ENCODE measurements at places on chromosomes 4 and X.

GRCh38 chr4:33658971-33659370 lies 2585.3 kb downstream of the ARAP2 start:
- no peak for DNase-seq

DNA sequence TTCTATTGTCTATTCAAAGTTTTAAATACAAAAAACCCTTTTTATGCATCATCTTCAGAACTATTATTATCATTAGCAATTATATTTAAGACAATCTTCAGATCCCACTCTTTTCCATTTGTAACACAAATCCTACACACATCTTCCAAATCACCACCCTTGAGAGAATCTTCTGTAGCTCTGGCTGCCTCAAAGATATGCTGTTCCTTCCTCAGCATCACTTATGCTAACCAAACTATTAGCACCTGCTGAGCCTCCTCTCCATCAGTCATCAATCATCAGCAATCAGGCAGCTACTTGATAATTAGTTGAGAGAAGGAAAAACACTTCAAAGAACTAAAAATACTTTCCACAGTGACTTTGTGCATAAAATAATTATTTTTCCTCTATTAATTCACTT lies 1082.2 kb downstream of the C4orf33 start:
- no peak for DNase-seq

DNA sequence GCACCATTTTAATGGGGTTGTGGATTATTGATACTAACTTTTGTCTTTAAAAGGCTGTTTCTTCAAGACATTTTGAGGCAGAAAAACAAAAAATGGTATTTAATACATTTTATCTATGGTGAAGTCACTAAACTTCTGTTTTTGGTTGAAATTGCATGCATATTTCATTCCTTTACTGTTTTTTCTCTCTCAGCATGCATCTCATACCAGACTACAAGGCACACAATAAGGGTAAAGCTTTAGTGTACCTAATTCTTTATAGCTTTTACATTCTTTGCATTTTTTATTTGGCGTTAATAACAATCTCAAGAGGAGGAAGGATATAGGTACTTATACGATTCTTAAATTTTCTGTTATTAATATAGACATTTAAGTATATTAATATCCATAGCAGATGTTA lies 151.0 kb upstream of the DKK2 start:
- no peak for DNase-seq

DNA sequence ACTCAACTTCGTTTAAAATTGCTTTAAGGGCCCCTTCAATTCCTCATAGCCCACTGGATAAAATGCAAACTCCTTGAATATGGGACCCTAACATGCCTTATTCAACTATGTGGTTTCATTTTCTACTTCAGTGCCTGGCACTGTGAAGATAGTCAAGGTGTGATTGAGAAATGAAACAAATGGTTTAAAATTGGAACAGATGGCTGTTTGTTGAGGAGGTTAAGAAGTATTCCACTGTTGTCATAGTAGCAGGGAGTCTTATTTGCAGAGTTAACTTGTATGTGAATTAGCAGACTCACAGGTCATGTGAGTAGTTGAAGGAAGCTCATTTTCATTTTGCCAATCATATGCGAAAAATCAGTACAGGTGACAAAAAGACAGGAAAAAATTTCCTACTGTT lies 593.3 kb downstream of the KCTD8 start:
- no peak for DNase-seq

DNA sequence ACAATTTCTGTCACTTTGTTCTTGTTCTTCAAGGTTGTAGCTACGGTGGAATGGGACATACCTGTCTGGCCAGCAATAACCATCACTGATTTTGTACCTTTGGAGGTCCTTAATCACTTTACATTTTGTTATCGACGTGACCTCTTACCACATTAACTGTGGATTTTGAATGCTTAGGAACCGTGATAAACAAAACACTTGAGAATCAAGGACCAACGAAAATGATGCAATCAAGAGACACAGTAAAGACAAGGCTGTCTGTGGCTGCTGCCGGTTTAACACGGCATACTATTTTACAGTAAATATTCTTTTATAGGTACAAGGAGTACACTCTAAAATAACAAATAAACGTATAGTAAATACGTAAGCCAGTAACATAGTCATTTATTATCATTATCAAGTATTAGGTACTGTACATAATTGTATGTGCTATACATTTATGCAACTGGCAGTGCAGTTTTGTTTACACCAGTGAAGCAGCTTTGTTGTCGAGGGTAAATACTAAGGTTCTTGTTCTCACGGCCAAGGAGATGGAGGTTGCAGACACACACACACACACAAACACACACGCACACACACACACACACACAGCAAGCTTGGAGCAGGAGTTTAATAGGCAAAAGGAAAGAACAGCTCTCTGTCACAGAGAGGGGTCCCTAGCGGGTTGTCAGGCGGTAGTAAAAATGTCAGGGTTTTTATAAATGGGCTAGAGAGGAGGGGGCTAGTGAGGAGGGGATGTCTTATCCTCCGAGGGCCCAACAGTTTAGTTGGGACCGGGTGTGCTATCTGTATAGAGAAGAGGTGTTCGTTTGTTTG lies 194.7 kb upstream of the CXorf51B start:
- DNase-seq = no peak

DNA sequence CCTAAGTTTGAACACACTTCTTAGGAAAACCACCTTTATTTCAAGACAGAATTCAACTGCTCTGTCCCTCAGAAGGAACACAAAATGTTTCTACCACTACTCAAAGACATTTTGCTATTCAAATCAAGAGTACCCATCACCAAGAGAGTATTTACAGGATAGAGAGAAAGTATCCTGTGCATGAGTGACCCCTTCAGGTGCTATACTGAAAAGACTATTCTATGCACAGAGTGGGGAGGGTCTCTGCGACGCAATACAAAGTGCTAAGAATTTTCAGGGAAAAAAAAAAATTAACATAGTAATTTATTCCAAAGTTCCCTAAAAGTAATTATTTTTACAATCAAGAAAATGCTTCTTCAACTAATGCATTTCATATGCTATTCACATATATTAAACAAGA lies 346.4 kb upstream of the FAM241A start:
- DNase-seq = no peak

GRCh38 chrX:65731684-65732289 lies 64.3 kb downstream of the MSN start:
- no peak for DNase-seq

DNA sequence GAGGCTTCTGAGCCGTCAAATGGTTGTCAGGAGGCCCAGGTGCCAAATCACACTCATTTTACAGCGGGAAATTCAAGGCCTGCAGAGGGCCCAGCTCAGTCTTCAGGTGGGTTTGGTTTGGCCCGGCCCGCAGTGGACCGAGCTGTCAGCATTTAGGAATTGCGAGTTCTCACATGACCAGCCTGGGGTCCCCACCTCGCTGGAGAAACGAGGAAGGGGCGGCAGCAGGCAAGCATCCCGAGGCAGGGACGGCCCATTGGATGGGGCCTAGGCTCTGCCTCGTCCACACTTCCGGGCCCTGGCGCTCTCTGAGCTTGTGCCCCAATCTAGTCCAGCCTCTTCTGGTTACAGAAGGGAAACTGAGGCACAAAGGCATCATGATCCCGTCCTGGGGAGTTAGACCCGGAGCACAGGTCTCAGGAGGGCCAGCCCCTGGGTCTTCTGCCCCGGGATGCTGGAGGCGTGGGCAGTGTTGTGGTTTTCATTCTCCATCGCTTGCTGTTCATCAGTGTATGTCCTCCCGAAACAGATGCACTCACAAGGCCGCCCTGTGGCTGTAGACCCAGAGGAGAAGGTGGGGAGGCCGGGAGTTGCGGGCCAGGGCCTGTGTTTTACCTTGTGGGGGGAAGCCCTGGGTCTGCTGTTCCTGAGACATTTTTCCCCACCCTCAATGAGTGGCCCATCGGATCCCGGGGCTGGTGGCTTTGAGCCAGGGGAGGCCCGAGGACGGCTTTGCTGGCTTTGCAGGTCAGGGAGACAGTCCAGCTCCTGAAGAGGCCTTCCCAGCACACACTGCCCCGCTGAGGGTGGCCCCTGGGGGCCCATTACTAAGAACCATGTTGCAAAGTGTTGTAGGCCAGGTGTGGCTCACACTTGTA lies 8.9 kb downstream of the PSAPL1 start:
- DNase-seq = no peak

DNA sequence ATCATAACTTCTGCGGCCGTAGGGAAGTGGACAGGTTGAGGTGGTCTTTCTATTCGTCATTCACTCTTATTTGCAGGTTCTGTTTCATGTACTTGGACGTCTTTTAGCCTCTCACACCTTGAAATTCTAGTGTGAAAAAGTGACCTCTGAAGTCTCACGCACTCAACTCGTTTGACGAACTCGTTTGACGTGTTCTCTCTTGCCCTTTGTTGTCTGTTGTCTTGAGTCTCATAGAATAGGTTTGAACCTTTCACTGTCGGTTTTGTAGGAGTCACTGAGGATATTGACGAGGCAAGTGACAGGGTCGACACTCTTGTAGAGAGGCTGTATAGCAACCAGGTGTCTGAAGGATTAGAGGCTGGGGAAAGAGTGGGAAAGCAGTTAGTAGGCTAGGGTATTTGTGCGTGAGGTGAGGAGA lies 1.1 kb upstream of the PGRMC2 start:
- DNase-seq = no peak

DNA sequence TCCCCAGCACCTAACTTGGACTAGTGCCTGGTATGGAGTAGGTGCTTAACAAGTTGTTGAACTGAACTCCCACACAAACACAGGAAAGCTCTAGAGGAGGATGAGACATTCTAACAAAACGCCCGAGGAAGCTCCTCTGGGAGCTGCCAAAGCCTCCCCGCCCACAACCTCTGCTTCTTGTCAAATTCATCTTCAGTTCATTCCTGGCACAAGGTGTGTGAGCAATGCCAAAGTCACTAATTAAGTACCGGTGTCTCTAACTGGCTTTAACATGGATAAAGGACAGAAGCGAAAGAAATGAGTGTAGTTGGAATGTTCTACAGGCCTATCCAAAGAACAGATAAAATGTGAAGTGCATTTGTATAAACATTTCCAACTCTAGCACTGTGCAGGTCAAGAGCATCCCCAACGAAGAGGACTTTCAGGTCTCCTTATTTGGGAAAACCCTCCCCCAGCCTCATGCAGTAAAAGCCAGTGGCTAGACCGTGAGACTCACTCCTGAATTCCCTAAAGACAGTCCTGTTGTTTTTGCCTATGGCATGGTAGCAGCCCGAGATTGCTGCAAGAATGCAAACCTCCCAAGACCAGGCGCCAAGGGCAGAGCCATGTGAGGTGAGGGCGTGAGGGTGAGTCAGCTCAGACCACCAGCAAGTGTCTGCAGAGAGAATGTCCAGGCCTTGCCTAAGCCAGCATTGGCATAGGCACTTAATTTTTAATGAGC lies 72.2 kb upstream of the KLF3 start:
- no peak for DNase-seq

GRCh38 chr4:169098532-169098931 lies 88.5 kb upstream of the CBR4 start:
- DNase-seq = no peak

GRCh38 chrX:96861218-96861617 lies 22.5 kb upstream of the RPA4 start:
- no peak for DNase-seq

GRCh38 chr4:181193131-181193930 lies 1049.9 kb upstream of the TENM3 start:
- DNase-seq = no peak

GRCh38 chr4:135268369-135268768 lies 1066.8 kb upstream of the PABPC4L start:
- DNase-seq = no peak

GRCh38 chr4:1843852-1844251 lies 12.1 kb downstream of the LETM1 start:
- no peak for DNase-seq

All from activated CD4-positive, alpha-beta T cell treated with anti-CD3 and anti-CD28 coated beads for 24 hours (primary cell).